ENCODE measurements at places on chromosomes 1 and 21.

DNA sequence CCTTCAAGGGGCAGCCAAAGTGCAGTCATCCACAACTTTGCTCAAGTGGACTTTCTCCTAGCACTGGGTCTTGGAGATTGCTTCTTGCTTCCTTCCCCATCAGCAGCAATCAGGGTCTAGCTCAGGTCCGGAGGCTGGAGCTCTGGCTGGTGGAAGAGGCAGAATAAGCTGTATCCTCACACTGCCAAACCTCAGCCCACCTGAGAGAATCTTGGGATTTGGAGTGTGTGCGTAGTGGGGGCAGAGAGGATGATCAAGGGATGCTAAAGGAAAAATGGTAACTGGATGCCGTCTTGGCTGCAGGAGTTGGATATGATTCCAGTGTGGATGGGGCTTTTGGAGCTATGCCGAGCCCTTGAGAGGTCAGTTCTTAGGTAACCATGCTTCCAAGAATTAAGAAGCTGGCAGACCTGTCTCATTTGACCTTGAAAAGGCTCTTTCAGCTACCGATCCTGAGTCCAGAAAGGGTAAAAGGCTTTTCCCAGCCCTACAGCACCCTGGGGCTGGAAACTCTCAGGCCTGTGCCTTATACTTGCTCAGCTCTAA, 4.5 kb upstream of the NFASC start:
- DNase-seq, result no peak

- peak; percentile 81 for DNase-seq
Measured at GRCh38 chr1:145782272-145783099, 41.4 kb downstream of the RNF115 start.

DNA sequence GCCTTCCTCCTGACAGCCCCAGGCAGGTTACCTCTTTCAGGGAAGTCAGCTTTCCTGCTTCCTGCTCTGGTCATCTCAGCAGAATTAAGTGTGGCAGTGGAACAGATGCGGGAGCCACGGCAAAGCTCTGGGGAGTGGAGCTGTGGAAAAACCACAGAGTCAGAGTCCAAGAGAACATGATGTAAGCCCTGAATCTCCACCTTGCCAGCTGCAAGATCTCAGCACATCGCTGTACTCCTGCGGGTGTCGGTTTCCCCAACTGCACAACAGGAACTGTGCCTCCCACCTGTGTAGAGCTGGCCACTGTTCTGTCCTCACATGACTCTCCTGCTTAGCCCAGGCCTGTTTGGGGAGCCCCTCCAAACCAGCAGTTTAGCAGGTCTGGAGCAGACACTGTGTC, 123.7 kb downstream of the MATN1 start:
- DNase-seq, result no peak

DNA sequence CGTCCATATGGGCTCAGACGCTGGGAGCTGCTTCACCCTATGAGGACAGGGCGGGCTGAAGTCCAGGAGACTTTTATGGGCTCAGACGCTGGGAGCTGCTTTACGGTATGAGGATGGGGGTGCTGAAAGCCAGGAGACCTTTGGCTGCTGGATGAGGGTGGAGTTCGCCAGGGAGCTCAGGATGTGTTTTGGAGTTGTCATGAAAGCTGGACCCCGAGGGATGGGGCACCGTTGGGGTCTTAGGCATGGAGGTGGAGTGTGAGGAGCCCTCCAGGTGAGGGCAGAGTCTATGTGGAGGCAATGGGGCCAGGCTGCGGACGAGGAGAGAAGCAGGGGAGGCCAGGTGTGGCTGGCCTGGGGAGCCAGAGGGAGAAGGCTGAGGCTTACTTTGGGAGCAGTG, 27.5 kb downstream of the TRPM2 start:
- DNase-seq, result no peak

GRCh38 chr1:164961715-164962114, 394.8 kb downstream of the LMX1A start:
- DNase-seq, result no peak

GRCh38 chr1:6614019-6614928, 743 bp downstream of the PHF13 start:
- peak; percentile 53 for DNase-seq

DNA sequence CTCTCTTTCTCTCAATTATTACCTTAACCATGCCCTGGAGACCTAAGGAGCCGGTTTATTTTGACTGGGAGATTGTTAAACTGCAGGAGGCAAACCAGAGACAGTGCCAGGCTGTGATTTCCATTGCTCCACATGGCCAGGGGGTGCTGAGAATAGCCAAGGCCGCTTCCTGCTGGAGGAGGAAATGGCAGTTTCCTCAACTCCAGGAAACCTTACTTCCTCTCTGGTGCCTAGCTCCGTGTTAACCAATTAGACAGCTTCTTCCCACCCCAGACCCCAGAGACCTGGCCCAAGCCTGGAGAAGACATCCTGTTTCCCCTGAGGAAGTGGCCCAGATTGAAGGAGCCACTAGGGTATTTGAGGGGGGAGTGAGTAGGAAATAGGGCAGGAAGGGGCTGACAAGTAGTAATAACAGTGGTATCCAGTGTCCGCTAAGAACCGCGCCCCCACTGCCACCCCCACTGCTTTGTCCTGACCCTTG, 161.2 kb downstream of the PLPP3 start:
- no peak for DNase-seq

- no peak for DNase-seq
Measured at GRCh38 chr1:93729502-93729901, 47.9 kb upstream of the BCAR3 start.

- DNase-seq, result peak; percentile 91
Measured at GRCh38 chr1:240244968-240245628, 153.4 kb downstream of the FMN2 start.

DNA sequence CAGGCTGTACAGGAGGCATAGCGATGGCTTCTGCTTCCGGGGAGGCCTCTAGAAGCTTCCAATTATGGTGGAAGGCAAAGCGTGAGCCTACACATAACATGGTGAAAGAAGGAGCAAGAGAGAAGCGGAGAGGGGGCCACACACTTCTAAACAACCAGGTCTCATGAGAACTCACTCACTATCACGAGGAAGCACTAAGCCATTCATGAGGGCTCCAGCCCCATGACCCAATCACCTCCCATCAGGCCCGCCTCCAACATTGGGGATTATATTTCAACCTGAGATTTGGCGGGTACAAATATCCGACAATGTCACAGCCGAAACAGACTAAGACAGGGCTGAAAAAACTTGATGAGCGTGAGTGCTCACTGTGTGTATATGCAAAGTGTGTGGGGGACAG, 89.3 kb upstream of the CNIH3 start:
- no peak for DNase-seq

- no peak for DNase-seq
Measured at GRCh38 chr1:203447151-203447550, 28.5 kb upstream of the PRELP start.

DNA sequence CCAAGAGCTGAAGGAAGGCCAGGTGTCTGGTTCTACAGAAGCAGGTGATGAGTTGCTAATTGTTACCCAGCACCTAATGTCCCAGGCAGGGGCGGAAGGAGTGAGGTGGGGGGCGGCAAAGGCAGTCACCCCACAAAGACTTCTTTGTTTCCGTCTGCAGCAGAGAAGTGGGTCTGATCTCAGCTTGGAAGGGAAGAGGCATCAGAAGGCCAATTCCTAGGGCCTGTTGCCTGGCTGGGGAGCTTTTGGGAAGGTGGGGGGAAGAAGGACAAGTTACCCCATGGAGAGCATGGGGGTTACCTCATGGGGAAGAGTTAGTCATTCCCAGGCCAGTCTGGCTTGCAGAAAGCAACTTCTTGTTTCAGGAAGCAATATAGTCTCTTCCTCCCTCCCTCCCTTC, 10.9 kb downstream of the IGSF21 start:
- no peak for DNase-seq

- DNase-seq, result no peak
Measured at GRCh38 chr1:246827396-246827795, 103.2 kb downstream of the SCCPDH start.

DNA sequence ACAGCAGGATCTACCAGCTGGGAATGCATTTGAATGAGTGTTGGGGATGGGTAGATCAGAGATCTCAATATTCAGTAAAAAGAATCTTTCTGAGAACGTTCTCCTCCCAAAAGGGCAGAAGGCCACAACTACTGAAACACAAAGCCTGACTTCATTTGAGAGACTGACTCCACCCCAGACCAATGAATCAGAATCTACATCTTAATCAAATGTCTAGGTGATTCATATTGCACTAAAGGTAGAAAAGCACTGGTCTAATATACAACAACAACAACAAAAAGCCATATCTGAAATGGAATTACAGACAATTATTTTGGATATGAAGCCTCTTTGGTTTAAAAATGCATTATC, 123.9 kb downstream of the SMYD3 start:
- no peak for DNase-seq

DNA sequence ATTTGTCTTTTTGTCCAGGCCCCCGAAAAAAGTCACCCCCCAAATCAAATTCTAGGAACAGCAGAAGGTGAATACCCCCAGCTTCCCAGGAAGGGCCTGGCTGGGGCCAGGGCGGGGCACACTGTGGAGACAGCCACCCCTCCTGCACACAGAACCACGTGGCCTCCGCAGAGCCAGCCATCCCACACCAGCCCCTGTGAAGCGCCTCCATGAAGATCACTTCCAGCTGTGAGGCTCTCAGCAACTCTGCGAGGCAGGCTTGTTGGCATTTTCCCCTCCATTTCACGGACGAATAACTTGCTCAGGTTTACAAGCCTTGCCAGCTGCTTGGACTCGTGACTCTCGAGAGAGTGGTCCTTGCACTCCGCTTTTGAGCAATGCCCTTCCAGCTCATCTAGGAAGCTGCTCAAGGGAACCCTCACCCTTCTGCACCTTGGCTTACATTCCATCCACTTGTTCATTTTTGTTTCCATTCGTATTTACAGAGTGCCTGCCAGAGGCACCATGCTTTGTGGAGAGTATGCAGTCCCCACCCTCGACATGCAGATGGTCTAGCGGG, 48.2 kb downstream of the SYT6 start:
- DNase-seq, result peak; percentile 21

DNA sequence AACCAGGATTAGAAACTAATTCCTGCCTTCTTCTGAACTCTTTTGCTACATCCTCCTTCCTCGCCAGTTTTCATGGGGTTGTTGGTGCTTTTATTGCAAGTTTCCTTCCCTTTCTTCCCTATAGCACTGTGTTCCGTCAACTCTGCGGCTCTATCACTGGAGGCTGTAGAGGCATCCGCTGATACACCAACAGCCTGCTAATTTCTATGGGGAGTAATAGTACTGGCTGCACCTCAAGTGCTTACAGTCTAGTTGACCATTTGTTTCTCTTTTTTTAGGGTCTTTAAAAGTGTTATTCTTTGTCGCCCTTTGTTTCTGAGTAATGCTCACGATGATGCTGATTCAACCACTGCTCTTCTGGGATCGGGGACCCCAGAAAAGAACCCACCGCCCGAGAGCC, 746 bp downstream of the MIS18A start:
- no peak for DNase-seq

GRCh38 chr1:157238585-157238984, 100.4 kb upstream of the ETV3 start:
- DNase-seq, result no peak

- DNase-seq, result no peak
Measured at GRCh38 chr1:28887419-28887834, 26.9 kb upstream of the EPB41 start.

DNA sequence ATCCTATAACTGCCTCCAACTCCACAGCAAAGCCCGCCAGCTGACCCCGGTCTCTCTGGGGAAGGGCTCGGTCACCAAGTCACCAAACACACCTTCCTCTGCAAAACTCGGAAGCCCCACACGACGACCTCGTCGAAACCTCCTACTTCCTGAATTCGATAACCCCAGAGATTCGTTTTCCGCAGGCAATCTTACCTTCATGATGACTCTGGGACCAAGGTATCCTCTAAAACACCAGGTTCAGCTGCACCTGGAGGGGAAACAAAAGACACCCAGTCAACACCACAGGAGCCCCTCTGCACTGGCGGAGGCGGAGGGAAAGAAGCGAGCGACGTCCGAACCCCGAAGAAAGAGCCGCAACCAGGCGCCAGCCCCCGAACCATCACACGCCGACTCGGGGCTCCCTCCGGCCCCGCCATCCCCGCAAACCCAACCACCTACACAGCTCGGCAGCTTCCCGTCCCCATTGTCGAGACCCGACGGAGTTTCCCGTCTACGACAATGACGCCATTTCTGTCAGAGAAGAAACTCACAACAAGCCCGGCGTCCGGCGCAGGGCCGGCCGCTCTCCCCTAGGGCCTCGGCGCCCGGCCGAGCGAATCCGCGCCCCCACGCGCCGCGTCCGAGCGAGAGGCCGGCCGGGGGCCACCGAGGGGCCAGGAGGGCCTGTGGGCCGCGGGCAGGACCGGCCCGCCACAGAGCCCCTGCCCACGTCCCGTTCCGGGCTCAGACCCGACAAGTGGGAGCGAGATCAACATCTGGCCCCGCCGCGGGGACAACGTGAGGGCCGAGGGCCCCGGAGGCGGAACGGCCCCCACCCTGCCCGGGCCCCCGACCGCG, 1.0 kb downstream of the ARID4B start:
- DNase-seq, result peak; percentile 29

GRCh38 chr1:25063591-25064416, 133.7 kb upstream of the RUNX3 start:
- peak; percentile 20 for DNase-seq

DNA sequence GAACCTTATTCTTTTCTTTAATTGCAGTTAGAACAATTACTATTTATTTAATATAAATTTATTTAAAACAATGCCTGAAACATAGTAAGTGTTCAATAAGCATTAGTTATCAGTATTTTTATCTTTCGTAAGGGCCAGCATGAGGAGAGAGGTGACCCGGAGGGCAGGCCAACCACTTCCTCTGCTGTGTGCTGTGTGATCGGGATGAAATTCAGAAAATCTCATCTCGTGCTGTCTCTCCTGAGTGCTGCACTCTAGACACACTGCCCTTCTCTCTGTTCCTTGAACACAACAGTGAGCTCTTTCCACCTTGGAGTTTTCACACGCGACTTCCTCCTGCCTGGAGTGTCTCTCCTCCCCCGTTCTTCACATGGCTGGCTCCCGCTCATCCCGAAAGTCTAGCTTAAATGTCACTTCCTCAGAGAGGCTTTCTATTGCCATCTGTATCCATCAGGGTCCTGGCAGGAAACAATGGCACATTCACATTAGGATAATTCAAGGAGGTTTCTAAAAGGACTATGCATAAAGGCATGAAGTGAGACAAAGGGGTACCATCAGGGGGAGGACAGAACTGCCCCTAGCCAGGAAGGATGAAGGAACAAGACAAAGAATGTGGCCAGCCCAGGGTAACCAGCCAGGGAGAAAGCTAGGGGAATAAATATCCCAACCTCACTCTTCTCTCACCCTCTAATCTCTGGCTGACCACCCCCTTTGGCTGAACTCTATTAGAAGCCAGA, 142.6 kb upstream of the GJB5 start:
- no peak for DNase-seq
